Stimulated activated CD8-positive, alpha-beta memory T cell treated with anti-CD3 and anti-CD28 coated beads, Interleukin-15, amount 100 ng/mL, for 4 hours (primary cell): ENCODE measurements at places on chromosomes 6 and 20.

GRCh38 chr20:32570401-32571190, 14.5 kb downstream of the NOL4L start:
- no peak for DNase-seq

DNA sequence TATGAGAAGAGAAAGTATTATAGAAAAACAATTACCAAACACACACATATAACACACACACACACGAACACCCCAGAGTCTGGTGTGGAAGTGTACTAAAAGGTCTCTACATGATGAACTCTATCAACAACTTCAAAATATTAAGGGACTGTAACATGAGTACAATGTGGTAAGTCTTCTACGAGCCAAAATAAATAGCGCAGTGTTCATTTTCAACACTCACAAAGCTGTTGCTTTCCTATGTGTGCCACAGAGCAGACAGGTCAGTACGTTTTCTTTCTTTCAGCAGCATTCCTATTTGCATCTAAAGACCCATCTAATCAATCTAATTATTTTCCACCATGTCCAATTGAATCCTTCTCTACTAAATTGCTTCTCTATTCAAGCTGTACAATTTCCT, 12.1 kb upstream of the CNKSR3 start:
- no peak for DNase-seq

GRCh38 chr6:165643015-165643414, 20.0 kb downstream of the PDE10A start:
- no peak for DNase-seq

DNA sequence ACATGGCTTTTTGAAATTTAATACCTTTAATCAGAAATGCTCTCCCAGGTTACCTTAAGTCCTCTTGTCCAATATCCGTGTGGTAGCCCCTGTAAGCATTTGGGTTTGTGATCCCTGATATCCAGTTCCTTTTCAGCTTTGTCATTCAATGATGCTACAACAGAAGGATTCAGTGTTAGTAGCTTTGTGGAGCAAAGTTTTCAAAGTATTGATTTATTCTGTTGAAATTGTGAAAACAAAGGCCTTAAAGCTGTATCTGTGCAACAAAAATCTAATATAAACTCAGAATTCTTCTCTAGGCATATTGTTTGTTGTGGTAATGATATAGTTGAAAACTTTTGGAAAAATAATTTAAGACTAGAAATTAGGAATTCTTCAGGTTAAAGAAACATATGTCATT, 91.9 kb downstream of the ADGRB3 start:
- DNase-seq = no peak

DNA sequence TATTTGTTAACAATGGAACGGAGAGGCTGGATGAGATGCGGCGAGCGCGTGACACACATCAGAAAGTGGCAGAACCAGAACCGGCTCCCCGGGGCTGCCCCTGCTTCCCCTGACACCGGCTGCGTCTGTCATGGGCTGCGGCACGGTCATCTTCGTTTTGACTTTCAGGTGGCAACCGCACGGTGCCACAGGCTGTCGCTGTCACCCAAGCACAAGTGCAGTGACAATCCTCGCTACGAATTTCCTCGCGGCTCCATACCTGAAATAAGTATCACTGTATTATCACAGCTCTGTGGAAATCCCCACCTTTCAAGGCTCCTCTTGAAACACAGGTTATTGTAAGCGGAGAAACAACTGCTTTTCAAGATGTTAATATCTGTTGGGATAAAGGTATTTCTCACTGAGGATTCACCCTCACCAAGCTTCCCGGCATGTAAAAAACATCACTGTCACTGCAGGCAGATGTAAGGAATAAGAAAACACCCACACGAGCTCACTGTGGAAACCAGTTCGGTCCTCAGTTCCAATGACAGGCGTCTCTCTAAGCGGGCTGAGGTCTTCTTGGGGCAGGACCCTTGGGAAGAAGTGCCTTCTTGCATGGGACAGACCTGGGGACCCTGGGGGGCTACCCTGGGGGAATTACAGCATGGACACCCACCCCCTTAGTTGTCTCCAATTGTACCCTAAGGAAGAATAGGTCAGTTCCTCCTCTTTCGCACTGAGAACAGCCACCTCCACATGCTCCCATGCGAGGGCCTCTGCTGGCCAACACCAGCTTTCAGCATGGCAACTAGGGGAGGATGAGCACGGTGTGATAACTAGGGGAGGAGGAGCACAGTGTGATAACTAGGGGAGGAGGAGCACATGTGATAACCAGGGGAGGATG, 86.3 kb downstream of the DACT2 start:
- DNase-seq = no peak

- no peak for DNase-seq
Observed at GRCh38 chr6:143549221-143549948, 37.9 kb upstream of the FUCA2 start.

- no peak for DNase-seq
Observed at GRCh38 chr6:3743541-3743940, 8.0 kb downstream of the PXDC1 start.

DNA sequence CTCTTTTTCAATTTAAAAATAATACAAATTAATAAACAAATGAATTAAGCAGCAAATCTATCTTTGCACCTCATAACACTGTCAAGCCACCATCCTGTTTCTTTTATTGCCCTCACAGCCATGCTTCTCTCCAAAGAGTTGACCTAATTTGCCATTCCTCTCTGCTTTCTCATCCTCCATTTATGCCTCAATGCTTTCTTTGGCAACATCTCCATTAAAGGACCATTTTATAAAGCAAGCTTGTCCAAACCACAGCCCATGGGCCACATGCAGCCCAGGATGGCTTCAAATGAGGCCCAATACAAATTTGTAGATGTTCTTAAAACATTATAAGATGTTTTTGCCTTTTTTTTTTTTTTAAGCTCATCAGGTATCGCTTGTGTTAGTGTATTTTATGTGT, 26.4 kb upstream of the MEI4 start:
- DNase-seq = no peak

DNA sequence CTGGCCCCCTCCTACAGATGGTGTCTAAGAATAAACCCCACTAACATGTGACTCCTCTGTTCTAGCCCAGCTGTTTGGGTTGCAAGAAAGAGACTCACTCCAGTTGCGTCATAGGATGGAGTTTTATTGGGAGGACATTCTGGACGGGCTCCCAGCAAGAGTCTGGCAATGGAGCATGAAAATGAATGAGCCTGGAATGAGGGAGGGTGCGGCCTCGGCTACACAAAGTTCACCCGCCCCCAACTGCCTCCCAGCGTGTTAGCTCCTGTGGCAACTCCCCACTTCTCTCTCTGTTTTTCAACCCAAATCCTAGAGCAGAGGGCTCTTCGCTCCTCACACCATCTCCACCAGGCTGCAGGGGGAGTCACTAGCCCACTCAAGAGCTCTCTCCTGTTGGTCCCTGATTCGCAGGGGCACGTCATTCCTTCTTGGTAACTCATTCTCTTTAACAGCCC, 5.1 kb upstream of the ADAM33 start:
- no peak for DNase-seq
